Cerebellar nuclear complex (tissue), 1 donor: ENCODE measurements at places on chromosomes 3 and 15.

- no peak for DNase-seq
Observed at GRCh38 chr3:16392717-16393116, 120.8 kb downstream of the RFTN1 start.

GRCh38 chr3:16456784-16457415 is 56.6 kb downstream of the RFTN1 start:
- no peak for DNase-seq

GRCh38 chr3:53696401-53697172 is 149.6 kb downstream of the CHDH start:
- DNase-seq: no peak

- DNase-seq: no peak
Observed at GRCh38 chr15:66947471-66947870, 117.9 kb upstream of the SMAD3 start.

GRCh38 chr15:34365836-34366235 is 1.2 kb downstream of the LPCAT4 start:
- no peak for DNase-seq

GRCh38 chr3:138914870-138915502 is 32.0 kb downstream of the FOXL2 start:
- no peak for DNase-seq

- DNase-seq: peak; percentile 24
Observed at GRCh38 chr3:53843195-53844177, 2.7 kb downstream of the CHDH start.

- no peak for DNase-seq
Observed at GRCh38 chr3:24096695-24097290, 151.7 kb downstream of the NR1D2 start.

DNA sequence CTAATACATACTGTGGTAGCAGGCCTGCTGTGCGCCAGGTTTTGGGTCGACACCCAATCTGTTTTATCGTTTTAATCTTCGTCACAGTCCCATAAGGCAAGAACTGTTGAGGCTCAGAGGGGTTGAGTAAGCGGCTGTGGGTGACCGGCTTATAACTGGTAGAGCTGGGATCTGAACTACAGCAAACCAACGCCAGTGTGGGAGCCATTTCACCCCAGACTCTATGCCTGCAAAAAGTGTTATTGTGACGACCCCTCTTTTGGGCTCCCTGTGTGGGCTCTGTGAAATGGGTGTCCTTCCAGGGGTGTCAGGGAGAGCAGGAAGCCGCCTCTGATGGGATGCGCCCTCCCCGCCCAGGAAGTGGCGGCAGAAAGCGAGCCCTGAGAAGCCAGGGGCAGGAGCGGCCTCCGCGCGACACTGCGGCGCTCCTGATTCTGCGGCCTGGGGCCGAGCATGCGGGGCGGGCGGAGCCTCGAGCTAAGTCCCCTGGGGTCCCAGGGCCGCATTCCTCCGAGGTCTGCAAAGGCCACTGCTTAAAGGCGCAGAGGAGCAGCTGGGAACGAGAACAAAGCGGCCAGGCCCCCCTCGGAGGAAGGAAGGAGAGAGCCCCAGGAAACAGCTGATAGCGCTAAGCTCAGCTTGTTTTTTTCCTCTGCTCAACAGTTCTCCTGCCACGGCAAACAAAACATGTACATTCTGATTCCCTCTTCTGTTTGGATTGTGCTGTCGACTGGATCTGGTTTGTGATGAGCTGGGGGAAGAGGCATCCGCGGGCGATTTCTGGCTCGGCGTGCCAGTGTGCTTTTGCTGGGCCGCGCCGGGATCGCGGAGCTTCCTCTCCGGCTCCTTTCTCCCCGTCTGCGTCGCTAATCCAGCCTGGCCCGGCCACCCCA is 33.9 kb downstream of the GRK7 start:
- DNase-seq: no peak

- no peak for DNase-seq
Observed at GRCh38 chr3:86890741-86891396, 100.1 kb downstream of the VGLL3 start.
